ENCODE measurements at places on chromosomes 12 and 14.

DNA sequence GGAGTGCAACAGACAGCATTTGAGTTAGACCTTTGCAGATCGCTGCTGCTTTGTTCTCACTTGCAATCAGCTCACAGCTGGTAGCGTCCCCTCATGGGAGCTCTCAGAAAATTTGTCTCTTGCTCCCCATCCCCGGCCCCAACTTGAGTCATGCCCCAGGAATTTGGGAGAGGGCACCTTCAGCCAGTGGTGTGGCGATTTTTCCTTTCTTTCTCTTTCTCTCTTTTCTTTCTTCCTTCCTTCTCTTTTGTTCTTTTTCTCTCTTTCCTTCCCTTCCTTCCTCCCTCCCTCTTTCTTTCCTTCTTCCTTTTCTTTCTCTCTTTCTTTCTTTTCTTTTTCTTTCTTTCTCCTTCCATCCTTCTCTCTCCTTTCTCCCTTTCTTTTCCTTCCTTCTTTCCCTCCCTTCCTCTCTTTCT, 34.2 kb upstream of the MAP1LC3B2 start:
- H3K27ac ChIP-seq, result no peak overlapping the region
- H3K4me1 ChIP-seq, result peaks cover 8% of the 10 kb centered on the region
- no peak overlapping the region for H3K4me3 ChIP-seq
- DNase-seq, result no peak
- H3K27me3 ChIP-seq, result peaks cover 23% of the 10 kb centered on the region

DNA sequence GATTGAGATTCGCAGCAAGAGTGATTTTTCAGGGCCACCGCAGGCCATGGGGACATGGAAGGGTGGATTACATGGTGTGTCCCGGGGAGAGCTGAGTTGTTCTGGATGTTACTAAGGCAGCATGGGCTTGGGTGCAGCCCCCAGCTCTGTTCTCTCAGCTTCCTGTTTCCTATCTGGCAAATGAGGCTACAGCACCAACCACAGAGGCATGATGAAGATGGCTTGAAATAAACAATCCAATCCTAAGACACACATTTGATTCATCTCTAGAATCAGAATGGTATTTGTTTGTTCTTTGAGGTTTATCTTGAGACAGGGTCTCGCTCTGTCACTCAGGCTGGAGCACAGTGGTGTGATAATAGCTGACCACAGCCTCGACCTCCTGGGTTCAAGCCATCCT, 21.6 kb downstream of the GLTP start:
- no peaks in the 10 kb centered on the region for H3K4me1 ChIP-seq
- H3K27me3 ChIP-seq, result no peaks in the 10 kb centered on the region
- no peak for DNase-seq
- peaks cover 2% of the 10 kb centered on the region for H3K36me3 ChIP-seq

DNA sequence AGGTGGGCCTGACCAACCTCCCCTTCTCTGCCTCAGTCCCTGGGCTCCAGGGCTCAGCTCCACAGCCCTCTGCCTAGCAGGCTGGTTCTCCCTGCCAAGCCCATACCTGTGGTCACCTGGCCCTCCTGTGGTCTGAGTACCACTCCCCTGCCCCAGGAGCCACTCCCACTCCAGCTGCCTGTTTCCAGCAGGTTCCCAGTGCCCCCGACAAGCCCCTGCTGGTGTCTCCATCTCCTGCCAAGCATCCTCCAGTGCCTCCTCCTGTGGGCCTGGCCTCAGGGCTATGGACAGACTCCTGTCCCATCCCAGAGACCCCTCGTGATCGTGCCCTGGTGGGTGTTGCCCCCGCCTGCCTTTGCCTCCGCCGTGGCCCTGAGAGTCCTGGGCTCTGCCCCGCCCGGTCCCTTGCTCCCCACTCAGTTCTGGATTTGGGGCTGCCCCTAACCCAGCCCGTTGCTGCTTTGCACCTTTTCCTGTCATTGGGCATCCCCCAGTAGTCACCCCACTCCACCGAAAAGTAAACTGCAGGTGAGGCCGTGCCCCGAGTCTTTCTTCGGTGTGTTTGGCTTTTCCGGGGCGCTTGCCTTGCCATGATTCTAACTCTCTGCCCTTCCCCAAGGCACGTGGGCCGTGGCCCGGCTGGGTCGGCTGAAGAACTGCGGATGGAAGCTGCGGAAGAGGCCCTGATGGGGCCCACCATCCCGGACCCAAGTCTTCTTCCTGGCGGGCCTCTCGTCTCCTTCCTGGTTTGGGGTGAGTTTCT, 9.8 kb downstream of the MEG3 start:
- no peak overlapping the region for H3K4me3 ChIP-seq
- peaks cover 4% of the 10 kb centered on the region for H3K4me1 ChIP-seq
- peaks cover 75% of the 10 kb centered on the region for H3K27me3 ChIP-seq
- DNase-seq, result no peak
- no peak overlapping the region for H3K27ac ChIP-seq

- H3K27ac ChIP-seq, result no peak overlapping the region
- DNase-seq, result no peak
- H3K27me3 ChIP-seq, result peaks cover 6% of the 10 kb centered on the region
- no peaks in the 10 kb centered on the region for H3K4me1 ChIP-seq
- H3K4me3 ChIP-seq, result no peak overlapping the region
Observed at GRCh38 chr14:41891624-41892023, 284.9 kb downstream of the LRFN5 start.

DNA sequence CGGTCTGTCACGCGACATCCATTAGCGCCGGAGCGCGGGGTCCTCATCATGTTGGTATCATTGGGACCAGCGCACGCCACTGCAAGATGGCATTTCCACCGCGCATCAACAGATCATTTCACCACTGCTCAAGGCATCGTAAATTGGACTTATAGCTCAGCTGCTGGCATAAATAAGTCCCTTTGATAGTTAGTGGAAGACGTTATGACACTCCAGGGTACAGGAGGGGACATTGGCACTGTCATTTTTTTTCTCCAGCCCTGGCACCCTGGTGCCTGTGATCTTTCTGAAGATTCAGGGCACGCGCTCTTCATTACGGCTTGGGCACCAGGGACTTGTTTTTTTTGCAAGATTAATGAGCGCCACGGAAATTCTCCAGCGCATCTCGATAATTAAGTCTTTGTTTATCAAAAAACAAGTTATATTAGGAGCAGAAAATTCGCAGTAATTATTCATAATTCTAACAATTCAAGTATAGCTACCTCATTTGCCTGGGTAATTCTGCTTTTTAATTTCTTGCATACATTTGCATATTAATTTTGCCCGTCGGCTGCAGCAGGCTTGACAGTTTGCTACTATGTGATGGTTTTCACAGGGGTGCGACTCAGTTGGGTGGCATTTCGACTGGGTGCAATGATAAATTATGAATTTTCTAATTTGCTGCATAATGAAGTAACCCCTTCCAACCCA, 167.7 kb downstream of the VRK1 start:
- peaks cover 2% of the 10 kb centered on the region for H3K36me3 ChIP-seq
- H3K27me3 ChIP-seq, result no peaks in the 10 kb centered on the region
- DNase-seq, result no peak
- H3K4me1 ChIP-seq, result peaks cover 12% of the 10 kb centered on the region
- H3K27ac ChIP-seq, result peak overlapping the region; percentile 19

Measured in T-helper 17 cell (primary cell).